ENCODE measurements at places on chromosomes 16 and 17.
A peak's percentile ranks its signal among the peaks of the same experiment; 100 is the strongest.

DNA sequence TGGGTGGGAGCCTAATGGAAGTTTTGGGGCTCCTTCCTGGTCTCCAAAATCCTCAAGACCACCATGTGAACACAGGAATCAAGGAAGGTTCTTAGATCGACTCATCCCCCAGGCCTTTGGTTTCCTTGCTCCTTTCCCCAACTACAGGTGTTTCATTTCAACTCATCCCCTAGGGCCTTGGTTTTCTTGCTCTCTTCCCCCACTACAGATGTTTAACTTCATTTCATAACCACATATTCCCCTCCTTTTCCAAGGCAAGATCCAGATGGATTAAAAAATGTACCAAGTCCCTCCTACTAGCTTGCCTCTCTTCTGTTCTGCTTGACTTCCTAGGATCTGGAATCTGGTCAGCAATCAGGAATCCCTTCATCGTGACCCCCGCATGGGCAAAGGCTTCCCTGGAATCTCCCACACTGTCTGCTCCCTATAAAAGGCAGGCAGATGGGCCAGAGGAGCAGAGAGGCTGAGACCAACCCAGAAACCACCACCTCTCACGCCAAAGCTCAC is at the start of gene CCL11:
Gene CCL11 (plus strand): TSS at position 457 of the 507 bp plus-strand sequence. CDS start 67 bp downstream, outside the sequence.
- DNase-seq = no peak

GRCh38 chr17:9790889-9791876 is at the start of gene DHRS7C:
DHRS7C (minus strand) TSS chr17:9791592; CDS start chr17:9791284, 308 bp downstream.
- DNase-seq = no peak

GRCh38 chr16:70437017-70437581 is 1.8 kb downstream of the ST3GAL2 start:
- DNase-seq = peak; percentile 69

DNA sequence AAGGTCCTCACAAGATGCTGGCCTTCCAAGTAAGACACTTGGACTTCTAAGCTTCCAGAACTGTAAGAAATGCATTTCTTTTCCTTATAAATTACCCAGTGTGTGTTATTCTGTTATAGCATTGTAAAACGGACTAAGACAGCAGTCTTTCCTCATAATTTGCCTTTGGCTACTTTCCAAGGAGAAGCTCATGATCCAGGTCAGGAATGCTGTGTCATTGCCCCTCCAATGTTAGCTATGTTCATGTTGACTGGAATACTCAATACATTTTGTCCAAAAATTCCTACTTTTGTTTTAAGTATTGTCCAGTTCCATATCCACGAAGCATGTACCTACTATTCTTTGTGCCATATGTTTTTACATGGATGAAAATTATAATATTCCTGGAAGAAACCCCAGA is 234.6 kb downstream of the HS3ST3A1 start:
- DNase-seq = no peak

DNA sequence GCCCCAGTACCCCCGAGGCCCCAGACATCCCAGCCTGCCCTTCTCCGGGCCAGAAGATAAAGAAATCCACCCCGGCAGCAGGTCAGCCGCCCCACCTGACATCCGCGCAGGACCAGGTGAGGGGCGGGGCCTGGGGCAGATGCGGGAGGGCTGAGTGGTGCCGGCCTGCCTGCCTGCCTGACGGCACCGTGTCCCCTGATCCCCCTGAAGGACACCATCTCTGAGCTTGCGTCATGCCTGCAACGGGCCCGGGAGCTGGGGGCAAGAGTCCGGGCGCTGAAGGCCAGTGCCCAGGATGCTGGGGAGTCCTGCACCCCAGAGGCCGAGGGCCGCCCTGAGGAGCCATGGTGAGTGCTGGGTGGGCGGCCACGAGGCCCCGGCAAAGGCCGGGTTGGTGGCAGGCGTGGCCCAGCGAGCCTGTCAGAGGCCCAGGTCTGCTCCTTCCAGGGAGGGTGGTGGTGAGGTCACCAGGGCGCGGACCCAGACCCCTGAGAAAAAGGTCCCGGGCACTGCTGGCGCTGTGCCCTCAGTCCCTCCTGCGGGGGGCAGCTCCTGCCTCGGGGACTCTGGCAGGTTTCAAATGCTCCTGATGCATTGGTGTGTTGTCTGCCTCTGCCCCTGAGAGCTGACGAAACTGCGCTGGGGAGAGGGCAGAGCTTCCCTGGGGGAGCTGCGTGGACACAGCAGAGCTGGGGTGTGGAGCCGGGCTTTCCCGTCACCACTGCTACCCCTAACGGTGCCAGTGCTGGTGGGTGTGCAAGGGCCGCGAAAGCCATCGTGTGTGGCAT is 1.2 kb downstream of the CDT1 start:
- DNase-seq = no peak

- DNase-seq = no peak
Observed at GRCh38 chr16:20137194-20137593, 63.5 kb upstream of the GPR139 start.

DNA sequence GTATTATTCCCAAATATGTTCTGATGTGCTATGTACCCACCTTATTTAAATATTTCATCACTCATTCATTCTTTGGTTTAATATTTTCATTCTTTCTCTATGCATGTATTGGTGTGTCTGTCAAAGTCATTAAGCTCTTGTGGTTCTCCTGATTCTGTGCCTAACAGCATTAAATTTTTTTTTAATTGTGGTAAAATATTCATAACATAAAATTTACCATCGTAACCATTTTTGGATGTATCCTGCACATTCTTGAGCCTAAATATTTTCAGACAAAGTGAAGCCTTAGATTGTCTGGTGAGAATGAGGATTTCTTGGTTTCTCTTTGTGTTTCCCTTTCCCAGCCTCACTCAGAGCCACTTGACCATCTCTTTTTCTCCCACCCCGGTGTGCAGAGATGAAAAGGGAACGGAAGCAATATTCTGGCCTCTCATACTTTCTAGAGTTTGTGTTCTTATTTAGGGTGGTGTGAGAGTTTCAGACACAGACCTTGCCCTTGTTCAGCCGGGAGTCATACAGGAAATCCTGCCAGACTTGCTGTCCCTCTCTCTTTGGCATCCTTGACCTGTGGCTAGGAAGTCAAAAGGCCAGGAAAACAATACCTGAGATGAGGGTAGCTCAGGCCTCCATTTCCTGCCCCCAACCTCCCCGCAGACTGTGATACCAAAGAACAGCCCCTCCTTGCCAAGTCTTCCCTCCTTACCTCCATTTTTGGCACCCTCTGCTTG is 4.9 kb downstream of the CCL5 start:
- no peak for DNase-seq

- no peak for DNase-seq
Observed at GRCh38 chr17:50029185-50029584, 26.7 kb upstream of the ITGA3 start.

GRCh38 chr17:15744885-15745284 is 12.8 kb downstream of the TBC1D26 start:
- no peak for DNase-seq
